Stromal cell of bone marrow (primary cell): ENCODE measurements at places on chromosomes 4 and X.

DNA sequence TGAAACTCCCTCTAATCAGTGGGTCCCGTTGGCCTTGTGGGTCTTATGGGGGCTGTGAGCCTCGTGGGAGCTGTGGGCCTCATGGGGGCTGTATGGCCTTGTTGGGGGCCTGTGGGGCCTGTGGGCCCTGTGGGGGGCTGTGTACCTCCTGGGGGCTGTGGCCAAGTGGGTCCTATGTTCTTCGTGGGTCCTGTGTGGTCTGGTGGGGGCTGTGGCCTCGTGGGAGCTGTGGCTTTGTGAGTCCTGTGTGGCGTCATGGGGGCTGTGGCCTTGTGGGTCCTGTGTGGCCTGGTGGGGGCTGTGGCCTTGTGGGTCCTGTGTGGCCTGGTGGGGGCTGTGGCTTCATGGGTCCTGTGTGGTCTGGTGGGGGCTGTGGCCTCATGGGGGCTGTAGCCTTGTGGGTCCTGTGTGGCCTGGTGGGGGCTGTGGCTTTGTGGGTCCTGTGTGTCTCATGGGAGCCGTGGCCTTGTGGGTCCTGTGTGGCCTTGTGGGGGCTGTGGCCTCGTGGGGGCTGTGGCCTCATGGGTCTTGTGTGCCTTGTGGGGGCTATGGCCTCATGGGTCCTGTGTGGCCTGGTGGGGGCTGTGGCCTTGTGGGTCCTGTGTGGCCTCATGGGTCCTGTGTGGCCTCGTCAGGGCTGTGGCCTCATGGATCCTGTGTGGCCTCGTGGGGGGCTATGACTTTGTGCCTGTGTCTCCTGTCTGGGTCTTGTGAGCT lies 7.4 kb downstream of the PCGF3 start:
- no peak for DNase-seq

GRCh38 chr4:8740666-8741395 lies 130.8 kb downstream of the HMX1 start:
- DNase-seq = no peak

DNA sequence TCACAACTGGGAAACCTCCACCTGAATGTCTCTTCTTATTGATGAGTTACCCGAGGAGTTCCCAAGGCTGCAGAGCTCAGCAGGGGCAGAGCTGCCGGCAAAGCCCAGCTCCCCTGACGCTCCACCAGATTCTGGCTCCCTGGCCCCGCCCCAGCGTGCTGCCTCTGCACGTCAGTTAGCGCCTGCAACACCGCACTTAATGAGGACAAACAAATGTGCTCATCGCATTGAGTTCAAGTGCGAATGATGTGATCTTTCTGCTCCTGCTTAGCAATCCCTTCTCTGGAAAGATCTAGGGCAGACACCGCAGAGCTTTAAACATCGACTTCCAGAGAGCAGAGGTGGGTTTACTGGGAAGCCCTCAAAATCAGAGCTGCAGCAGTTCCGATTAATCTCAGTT lies 55.5 kb upstream of the FBXW7 start:
- no peak for DNase-seq

DNA sequence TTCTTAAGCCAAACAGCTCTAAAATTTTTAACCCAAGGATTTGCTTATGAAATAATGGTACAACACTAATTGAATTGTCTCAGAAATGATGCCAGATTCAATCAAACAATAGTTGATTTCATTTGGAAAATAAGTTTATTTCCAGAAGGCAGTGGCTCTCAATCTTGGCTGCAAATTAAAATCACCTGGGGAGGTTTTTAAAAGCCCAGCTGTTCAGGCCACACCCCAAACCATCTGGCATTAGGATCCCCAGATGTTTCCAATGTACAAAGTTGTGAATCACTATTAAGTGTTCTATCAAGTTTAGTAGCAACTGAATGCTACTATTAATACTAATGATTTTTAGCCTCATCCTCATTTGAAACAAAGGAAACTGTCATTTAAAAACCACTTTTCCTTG lies 22.2 kb downstream of the TMEM184C start:
- DNase-seq = no peak

- no peak for DNase-seq
These were observed 27.4 kb upstream of the IRAK1 start for GRCh38 chrX:154046940-154047610.

DNA sequence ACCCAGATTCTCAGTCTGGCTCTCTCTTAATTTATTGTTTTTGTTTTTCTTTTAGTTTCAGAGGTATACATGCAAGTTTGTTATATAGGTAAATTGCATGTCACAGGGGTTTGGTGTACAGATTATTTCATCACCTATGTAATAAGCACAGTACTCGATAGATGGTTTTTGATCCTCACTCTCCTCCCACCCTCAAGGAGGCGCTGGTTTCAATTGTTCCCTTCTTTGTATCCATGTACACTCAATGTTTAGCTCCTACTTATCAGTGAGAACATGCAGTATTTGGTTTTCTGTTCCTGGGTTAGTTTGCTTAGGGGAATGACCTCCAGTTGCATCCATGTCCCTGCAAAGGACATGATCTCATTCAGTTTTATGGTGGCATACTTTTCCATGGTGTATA lies 198.4 kb downstream of the STK32B start:
- no peak for DNase-seq

DNA sequence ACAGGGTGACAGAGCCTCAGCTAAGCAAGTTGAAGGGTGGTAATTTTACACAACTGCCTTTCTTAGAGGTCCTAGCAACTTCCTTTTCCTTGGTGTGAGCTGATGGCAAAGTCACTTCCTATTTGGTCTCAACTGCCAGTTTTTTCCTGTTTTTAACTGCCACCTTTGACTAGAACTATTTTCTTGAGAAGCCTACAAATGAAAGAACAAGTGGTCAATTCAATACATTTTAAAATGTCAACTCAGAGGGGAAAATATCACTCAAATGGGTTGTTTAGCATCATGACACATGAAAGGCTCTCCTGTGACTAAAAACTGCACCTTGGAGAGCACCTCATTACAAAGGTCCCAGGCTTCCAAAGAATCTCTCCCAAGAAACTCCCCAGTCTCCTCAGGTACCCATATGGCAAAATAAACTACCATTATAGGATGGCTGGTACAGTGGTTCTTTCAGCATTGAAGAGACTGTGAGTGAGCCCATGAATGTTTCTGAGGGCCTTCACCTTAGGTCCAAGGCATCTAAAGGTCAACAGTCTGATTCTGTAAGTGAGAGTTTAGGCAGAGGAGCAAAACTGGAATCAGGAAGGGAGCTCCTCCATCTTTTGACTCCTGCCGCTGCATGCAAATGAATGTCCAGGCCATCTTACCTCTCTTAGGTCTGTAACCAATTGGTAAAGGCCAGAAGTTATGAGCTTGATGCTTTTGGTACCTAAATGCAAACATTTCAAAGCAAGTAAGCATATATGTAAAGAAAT lies 5.5 kb upstream of the STK26 start:
- no peak for DNase-seq

- DNase-seq = no peak
These were observed 27.1 kb upstream of the STBD1 start for GRCh38 chr4:76279462-76279861.

- peak; percentile 25 for DNase-seq
These were observed 191.6 kb downstream of the ANAPC10 start for GRCh38 chr4:144906181-144906925.

GRCh38 chrX:18390941-18391538 lies 34.4 kb upstream of the CDKL5 start:
- peak; percentile 15 for DNase-seq

DNA sequence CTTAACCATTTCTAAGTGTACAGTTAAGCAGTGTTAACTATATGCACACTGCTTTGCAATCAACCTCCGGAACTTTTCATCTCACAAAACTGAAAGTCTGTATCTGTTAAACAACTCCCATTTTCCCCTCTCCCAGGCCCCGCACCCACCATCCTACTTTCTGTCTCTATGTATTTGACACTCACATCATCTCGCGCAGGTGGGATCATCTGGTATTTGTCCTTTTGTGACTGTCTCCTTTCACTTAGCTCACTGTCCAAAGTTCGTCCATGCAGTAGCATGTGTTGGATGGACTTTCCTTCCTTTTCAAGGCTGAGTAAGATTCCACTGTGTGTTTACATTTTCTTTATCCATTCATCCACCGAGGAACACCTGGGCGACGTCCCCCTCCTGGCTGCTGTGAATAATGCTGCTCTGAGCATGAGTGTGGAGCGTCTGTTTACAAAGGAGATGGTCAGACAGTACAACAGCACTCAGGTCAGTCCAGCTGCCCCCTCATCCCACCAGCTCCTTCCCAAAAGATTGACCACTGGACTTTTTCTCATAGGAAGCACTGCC lies 39.8 kb downstream of the DCTD start:
- no peak for DNase-seq
